ENCODE measurements at places on chromosomes 3 and 15. TPM values are rescaled to one million over a fixed set of nuclear protein-coding genes. Genes with fewer than 3 reads are reported as not detected.

DNA sequence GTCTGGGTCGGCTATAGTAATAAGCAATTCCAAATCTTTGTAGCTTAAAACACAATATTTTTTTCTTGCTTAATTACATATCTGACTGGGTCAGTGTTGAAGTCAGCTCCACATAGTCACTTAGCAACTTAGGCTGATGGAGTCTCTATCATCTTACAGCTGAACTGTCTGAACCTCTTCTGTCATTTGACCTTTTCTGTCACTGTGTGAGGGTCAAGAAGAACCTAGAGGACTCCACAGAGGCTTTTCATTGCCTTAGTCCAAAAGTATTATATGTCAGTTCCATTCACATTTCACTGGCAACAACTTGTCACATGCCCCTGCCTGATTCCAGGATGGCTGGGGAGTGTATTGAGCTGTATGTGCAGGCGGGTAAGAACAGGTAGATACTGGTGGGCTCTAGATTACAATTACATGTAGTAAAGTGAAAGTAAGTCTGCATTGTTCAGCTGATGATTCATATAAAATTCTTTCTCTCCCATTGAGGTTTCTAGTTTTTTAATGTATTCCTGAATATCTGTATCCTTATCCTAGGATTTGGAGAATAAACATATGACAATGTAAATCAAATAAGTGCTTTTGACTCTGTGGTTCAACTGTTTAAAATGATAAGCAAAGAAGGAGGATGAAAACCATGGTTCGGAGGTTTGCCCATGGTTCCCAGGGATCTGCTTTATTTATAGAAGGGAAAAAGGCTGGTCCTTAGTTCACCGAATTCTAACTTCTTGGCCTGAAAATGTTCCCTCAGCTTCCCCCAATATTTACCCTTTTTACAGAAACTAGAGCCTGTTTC lies 5.8 kb upstream of the ARPP21 start:
- DNase-seq: no peak

DNA sequence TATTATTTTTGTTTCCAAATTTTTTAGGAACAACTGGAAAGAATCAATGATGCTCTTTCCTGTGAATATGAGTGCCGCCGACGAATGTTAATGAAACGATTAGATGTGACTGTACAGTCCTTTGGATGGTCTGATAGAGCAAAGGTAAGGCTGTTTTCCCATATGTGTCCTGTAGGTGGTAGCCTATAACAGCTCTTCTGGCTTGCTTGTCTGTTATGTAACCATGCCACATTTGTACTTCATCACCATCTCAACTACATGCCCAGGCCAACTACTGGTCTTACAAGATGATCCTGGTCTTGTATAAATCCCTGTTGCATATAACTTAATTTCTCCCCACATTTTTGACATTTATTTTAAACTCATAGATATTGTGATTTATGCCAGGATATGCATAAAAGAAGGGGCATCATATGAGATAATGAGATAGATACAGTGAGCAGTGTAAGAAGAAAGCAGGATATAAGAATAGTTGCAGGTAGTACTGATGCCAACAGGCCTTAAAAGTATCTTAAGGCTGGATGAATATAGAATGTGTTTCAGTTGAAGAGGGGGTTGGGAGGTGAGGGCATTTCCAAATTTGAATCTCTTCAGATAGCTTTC lies 20.3 kb downstream of the FAM98B start:
- peak; percentile 80 for DNase-seq

- DNase-seq: no peak
Measured at GRCh38 chr15:72961346-72961745, 90.9 kb upstream of the NEO1 start.

TMEM158 gene
- total RNA-seq: not detected

WDR93 gene
- not detected for total RNA-seq

MESP1 gene
- not detected for total RNA-seq

- peak; percentile 40 for DNase-seq
Measured at GRCh38 chr3:171049861-171050444, 23.4 kb upstream of the SLC2A2 start.

DNA sequence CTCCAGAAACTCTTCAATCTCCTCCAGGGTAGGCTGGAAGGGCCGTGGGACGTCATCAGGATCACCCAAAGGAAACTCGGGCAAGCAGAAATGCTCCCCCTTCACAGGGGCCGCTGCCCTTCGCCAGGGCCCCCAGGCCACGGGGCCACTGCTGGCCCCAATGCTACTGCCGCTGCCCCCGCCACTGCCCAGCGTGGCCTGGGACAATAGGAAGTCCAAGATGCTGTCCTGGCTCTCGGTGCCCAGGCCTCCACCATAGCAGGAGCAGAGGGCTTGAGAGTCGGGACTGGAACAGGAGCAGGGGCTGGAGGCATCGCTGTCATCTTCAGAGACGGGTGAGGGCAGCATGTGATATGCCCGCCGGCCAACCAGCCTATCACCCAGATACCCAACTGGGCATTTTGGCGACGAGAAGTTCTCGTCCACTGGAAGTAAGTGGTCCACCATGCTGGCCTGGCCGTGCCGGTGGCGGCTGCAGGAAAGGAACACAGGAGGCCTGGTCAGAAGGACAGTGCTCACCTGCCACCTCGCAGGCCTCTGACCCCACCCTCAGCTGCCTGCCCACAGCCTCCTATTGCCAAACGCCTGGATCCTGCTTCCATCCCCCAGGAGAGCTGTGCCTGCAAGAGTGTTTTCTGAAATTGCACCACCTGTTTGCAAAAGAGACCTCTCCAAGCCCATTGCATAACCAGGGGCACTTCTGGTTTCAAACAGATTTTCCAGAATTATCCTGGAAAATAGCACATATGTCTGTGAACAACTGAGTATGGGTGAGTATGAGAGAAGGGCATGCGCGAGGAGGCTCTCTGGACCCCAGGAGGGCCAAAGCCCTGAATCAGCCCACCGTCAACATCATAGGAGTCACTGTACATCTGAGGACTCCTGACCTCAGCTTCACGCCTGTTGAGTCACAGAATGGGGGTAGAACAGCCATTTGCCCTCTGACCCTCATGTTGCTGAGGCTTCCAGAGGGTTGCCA lies 4.4 kb downstream of the KLF15 start:
- no peak for DNase-seq

DNA sequence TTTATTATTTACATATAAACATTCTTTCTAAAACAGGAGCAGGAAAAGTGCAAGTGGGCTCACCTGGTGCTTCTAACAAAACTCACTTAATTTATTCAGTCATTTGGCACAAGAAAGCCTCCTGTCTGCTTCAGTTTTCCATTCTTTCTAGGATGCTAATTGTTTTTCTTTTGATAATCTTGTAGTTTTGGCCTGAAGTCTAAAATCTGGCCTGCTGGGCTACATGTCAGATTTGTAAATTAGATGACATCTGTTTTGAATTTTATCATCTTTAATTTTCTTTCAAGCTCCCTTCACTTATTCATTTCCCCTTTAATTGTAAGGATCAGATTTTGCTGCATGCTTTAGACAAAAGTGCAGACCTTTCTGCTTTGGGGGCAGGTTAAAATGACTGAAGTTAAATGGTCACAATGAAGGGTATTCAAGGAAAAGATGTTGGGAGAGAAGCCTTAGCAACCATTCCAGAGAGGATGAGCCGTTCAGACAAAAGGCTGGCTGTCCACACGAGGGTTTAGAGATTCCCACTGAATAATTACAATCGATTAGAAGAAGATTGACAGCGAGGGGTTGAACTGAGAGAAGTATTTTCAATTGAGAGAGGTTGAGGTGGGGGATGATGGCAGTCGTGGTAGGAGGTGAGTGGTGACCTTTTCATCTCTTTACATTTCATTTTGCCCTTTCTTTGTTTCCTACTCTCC lies 59.9 kb upstream of the PTX3 start:
- no peak for DNase-seq

SLC12A1 gene
- total RNA-seq: not detected

DNA sequence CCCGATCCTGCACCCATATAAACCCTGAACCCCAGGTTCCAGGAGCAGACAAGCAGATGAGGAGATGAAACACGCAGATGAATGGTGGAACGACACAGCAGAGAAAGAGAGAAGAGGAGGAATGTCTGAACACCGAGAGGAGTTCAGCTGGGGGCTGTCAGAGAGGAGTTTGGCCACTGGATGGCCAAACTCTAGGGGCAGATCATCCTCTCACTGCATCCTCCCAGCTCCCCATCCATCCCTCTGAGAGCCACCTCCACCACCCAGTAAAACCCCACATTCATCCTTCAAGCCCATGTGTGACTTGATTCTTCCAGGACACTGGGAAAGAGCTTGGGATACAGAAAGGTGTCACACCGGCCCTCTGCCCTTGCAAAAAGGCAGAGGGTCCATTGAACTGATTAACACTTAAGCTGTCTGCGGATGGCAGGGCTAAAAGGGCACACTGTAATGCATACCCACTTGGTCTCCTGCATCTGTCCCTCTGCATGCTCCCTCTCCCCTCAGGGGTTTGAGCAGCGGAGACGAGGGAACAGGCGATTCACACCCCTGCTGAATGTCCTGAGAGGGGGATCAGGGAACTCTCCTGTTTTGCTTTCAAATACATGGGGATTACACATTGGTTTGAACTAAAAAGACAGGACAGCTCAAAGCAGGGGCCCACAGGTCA lies 53.8 kb downstream of the TMED3 start:
- no peak for DNase-seq

DNA sequence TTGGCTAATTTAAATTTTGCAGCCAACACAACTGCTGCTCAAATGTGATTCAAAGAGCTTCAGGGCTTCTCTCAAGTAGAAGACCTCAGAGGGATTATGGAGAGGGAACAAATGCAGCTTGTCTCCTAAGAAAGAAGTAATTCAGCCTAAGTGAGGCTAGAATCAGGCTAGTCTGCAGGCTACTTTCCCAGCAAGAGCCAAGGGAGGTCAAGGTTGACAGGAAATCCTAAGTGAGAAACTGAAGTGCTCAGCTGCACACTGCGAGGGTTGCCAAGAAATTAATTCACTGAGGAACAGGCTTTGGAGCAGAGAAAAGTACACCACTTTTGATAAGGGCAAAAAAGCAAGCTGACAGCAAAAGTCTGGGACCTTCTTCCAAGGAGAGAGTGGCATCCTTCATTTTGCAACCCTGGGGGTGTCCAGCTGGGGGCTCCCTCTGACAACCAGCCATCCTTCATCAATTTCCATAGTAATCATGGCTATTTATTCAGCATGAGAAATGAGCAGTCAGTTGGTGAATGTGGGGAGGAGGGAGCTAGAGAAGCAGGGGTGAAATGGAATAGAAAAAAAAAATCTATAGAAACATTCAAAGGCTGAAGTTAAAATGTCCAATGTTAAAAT lies 646.4 kb upstream of the ADAMTS9 start:
- no peak for DNase-seq

WNT7A gene
- 22.4 TPM for total RNA-seq

- no peak for DNase-seq
Measured at GRCh38 chr3:126496894-126497850, 20.4 kb downstream of the UROC1 start.

DNA sequence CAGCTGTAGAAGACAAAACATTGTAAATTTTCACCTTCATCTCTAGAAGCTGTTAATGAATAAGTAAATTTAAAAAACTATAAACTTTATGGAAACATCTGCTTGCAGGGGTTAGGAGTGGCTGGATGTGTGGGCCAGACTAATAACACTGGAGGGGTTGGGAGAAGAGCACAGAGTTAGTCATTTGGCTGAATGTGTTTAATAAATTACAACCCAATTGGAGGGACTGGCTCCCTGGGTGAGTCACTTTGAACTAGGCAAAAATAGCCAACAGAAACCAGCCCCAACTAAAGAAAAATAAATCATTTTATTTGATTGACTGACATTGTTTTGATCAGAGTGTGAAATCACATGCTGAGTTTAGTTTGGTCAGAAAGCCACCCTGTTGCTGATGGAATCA lies 21.8 kb downstream of the DGKG start:
- no peak for DNase-seq

LRRC2 gene
- 0.91 TPM for total RNA-seq

- DNase-seq: no peak
Measured at GRCh38 chr3:65936908-65937638, 101.6 kb downstream of the MAGI1 start.

- DNase-seq: no peak
Measured at GRCh38 chr15:35722501-35722900, 176.5 kb upstream of the DPH6 start.

ZNF860 gene
- total RNA-seq: not detected

DNA sequence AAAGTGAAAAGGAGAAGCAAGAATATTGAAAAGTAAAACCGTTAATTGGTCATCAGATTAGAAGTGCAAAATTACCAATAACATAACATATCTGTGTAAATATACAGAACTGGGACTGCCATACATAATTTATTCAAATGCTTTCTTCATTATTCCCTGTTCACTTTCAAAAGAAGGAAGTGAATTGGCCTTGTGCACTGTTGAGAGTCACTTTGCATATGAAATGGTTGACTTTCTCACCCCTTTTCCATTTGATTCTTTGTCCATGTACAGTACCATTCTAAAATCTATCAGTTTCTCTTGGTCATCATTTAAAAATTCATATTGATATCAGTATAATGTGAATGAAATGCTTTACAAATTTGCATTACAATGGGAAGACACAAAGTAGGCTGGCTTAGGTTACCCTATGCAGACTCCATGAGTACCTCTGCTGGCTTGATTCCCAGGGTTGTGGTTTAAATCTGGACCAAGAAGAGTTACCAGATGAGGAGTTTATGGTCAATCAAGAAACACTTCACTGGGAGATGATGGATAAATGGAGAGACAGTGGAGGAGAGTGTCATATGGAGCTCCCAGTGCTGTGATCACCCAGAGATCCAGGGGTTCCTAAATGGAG lies 210.9 kb upstream of the TOPAZ1 start:
- no peak for DNase-seq

- no peak for DNase-seq
Measured at GRCh38 chr15:91694131-91694830, 159.2 kb upstream of the SLCO3A1 start.

Data from CD4-positive, alpha-beta T cell (primary cell).